T-helper 9 cell (primary cell): ENCODE measurements at places on chromosomes 2 and 18.

GRCh38 chr2:126527836-126528490, 128.0 kb upstream of the GYPC start:
- peak; percentile 66 for DNase-seq

DNA sequence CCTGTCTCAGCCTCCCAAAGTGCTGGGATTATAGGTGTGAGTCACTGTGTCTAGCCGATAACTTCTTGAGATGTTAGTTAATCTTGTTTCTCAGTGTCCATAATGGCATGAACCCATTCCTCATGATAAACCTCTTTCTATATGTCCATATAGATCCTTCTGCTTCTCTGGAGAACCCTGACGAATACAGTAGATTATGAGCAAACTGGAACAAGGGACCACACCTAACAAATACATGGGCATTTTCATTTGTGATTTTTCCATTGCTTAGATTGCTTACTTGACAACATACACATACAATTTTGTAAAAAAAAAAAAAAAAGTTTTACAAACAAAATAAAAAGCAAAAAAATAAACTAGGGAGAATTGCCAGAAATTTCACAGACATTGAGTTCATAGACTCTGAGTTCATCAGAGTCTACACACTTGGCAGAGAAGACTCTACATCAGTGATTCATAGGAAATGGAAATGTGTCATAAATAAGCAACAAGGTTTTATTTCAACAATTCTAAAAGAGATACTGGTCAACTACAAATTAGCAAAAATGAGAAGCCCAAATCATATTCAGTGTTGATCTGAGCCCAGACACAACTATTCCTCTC, 96.7 kb downstream of the GALR1 start:
- no peak for DNase-seq

GRCh38 chr2:102057502-102058292, 65.9 kb downstream of the IL1R2 start:
- DNase-seq, result no peak

DNA sequence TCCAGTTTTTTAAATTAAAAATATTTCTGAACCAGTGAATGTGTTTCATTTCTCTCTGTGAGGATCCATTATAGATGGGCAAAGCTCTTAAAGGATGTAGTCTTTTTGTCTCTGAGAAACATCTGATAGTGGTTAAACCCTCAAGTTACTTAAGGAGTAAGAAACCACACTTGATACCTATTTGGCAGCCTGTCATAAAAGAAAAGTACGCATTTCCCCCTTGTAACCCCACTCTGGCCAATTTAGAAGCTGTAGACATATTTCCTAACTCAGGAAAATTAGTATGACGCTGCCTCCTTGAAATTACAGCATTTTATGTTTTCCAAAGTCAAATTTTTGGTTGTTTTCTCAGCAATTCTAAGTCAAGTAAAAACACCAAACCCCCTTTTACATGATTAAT, 2.0 kb downstream of the STAT4 start:
- no peak for DNase-seq

GRCh38 chr2:25030702-25031101, 11.2 kb upstream of the EFR3B start:
- DNase-seq, result no peak

GRCh38 chr2:145007093-145007959, 487.4 kb upstream of the ZEB2 start:
- no peak for DNase-seq

DNA sequence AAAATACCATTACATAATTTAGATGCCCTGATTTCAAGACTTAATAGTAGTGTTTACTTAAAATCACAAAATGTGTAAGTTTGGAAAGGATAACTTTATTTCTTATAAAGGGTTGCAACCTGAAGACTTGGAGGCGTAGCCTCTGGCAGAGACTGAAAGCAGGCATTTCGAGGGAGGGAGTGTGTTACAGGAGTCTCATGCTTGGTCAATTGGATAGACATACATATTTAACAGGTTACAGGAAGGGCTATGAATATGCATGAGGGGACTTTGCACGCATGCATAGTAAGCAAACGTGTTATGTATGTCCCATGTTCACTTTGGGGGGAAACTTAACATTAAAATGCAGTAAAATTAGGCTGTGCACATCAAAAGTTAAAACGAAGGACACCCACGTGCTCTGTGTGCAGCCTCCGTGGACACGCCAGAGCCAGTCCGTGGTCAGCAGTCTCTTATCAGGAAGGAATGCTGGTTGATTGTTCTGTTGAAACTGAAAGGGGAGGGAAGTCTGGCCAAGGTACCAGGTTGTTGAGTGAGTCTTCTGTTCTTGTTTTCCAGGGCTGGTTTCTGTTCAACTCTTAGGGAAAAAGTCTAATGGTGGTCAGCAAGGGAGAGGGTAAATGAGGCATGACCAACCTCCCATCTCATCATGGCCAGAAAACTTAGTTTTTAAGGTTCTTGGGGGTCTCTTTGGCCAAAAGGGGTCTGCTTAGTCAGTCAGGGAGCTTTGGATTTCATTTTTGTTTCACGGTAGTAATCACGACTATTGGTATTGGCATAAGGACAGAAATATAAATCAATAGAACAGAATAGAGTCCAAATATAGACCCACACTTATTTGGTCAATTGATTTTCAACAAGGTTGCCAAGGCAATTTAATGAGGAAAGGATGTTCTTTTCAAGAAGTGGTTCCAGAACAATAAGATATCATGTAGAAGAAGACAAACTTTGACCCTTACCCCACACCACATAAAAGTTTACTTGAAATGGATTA, 121.9 kb downstream of the MCFD2 start:
- DNase-seq, result no peak

GRCh38 chr2:106703161-106703560, 182.8 kb downstream of the ST6GAL2 start:
- DNase-seq, result no peak

- no peak for DNase-seq
These were observed 312.2 kb upstream of the TRIB2 start for GRCh38 chr2:12404497-12404896.

GRCh38 chr18:74289137-74289536, 2.6 kb downstream of the CYB5A start:
- no peak for DNase-seq

DNA sequence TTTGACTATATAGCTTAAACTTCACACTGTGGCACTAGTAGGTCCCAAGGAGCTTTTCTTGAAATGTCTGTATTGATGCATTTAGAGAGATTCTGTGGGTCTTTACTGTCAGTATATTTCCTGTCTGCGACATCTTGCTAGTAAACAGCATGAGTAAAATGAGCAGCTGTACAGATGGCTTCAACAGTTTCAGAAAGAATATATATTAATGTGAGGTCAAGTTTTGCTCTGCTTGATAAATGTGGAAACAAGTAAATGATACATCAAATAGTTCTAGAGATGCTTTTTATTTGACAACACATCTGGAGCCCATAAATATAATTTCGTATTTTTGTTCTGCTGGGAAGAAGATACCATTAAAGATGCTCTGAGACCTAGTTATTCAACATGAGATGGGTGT, 310.9 kb upstream of the COL3A1 start:
- DNase-seq, result no peak

DNA sequence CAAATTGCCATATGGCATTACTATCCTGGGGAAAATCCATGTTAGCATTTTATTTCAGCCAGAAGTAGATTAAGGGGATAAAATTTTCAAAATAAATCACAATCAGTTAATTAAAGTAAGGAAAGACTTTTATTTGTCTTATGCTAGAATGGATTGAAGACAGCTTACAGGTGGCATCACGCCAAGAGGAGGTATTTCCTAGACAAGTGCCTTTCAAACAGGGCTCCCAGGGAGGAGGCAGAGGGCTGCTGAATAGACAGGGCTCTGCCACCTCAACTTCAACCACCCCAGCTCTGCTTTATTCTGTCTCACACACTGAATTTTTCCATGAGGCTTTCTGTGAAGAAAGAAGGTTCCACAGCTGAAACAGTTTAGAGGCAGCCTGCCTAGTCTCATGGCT, 12.2 kb downstream of the CCDC68 start:
- DNase-seq, result no peak

DNA sequence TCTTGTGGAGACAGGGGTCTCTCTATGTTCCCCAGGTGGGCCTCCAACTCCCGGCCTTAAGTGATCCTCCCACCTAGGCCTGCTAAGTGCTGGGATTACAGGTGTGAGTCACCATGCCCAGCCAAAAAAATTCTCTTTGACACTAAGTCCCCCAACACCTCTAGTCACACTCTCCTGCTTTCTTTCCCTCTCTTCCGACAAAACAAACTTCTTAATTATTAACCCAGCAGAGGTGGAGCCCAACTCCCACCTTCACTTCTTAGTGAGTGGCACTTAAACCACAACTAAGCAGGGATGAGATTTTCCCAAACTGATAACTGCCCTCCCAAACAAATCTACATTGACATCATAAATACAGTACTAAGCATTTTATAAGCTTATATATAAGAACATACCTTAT, 60.5 kb upstream of the PMAIP1 start:
- no peak for DNase-seq

DNA sequence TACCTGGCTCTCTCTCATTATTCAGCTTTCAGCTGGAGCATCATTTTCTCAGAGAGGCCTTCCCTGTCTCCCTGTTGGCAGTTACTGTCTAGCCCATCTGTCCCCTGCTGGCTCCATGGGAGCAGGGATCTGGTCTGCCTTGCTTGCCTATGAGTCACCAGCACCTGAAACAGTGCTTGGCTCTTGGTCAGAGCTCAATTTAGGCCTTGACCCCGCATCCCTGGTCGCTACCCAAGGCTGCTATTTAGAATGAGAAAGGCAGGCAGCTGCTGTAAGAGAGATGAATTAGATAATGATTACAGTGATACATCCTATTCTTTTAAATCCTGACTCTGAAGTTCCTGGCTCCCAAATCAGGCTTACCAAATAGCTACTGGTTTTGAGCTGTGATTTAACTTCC, 32.9 kb downstream of the KCNE4 start:
- no peak for DNase-seq

DNA sequence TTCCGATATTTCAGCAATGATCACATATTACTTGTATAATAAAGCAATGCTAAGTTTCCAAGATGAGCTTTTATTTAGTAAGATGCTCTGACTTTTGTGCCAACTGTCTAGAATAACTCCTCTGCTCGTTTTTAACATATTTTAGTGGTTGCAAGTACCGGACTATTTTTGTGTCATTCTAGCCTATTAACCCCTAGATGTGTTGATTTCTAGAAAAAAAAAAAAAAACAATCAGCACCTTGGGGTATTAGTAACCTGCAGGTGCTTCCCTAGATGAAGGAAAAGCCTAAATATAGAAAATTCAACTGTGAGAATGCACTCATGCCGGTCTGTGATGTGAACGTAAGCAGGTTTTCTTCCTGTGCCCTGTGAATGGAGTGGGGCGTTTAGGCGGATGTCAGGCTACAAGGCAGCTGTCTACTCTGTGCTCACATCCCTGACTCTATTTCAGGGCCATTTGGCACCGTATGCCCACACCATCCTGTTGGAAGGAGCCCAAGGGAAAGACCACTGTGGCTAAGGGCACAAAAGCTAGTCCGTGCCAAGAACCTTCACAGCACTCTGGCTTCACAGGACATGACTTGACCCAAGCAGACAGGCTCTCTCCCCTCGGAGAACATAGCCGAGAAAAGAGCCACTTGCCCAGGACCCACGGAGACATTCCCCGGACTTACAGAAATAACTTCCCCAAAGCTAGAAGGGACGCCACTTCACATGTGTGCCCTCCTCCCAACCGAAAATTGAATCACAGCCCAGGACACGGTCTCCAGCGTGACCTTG, 60.9 kb upstream of the AGAP1 start:
- DNase-seq, result no peak

- no peak for DNase-seq
These were observed 4.4 kb downstream of the SLC5A7 start for GRCh38 chr2:107990718-107991117.

DNA sequence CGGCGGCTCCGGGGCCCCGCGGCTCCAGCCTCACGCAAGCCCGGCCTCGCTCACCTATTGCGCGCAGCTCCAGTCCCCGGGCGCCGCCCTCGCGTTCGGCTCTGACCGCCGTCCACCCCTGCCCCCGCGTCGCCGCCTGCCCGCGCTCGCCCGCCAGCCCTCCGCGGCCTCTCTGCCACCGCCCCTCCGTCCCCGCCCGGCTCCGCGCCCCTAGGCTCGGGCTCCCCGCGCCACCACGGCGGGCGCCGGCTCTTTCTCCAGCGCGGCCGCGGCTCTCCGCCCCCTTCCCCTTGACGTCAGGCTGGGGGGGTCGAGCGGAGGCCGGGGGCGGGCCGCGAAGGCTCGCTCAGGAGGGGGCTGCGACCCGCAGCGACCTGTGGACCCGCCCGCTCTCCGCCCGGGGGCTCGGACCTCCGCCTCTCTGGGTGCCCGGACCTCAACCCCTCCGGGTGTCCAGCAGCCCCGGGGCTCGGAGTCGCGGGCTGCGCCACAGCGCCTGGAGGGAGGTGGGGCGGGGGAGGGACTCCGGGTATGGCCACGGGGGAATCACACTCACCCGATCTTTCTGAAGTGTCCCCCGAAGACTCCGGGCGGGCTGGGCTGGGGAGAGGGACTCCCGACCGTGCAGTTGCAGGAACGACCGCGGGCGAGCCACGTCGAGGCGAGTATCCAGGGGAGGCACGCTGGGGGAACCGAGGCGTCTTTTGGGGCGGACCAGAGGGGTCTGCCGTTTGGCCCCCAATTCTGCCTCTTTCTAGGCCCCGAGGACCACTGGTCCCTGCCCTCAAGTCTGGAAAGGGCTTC, at the start of gene SEMA4C:
Gene SEMA4C, minus strand, starts transcription at position 259 of the 804 bp plus-strand sequence. CDS start 2,194 bp downstream, outside the sequence.
- peak; percentile 64 for DNase-seq

DNA sequence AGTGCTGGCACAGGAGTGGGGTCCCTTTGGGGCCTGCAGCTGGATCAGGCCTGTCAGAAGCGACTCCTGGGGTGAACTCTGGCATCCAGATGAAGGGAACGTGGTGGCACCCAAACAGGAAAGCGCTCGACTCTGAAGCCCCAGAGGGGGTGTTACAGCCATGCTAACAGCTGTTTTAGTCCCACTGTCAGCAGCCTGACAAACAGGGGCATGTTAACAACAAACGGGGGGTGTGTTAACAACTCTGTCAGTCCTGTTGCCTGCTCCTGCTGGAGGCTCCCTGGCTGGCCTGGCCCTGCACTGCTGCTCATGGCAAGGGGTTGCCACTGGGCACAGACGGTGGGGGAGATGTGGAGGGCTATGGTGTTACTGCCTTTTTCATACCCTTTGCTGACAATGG, 2.6 kb upstream of the RNU2-63P start:
- no peak for DNase-seq

DNA sequence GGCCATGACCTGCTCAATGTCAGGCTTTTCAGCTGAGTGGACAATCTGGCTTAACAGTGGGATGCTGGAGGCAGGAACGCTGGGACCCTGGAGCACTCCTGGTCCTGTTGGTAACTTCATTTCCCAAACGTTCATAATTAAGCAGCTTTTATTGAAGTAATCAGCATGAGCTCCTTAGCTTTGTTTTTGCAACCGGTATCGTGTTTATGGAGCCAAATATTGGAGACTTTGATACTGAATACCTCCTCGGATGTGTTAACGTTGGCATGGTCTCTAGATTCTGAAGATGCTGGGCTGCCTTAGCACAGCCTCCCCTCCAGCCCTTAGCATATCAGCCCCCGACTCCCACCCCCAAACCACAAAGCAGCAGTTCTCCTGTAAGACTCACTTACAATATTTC, 60.7 kb downstream of the OSR1 start:
- no peak for DNase-seq

DNA sequence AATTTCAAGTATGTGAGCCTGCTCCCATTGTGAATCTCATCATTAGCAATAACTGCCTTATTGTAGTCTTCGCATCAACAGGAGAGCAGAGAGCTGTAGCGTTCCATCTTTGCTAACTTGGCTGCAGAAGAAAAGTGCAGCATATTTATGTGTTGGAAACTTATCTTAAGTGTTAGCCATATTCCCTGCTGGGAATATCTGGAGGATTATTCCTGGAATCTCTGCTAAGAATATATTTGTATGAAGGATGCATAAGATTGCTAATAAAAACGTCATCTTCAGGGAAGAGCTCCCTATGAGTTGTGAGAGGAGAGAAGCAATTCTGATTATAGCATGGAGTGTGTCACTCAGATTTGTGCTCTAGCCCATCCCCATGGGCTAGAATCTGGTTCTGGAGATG, 115.1 kb upstream of the REG3G start:
- DNase-seq, result no peak
